Bladder microvascular endothelial cell (primary cell): ENCODE measurements at places on chromosomes 4 and X. TPM values are rescaled to one million over a fixed set of nuclear protein-coding genes. Genes with fewer than 3 reads are reported as not detected.

Gene HSFX2
- total RNA-seq: 0.16 TPM in 1 of 2 replicates, not detected in the other

Gene TAF1
- total RNA-seq: 41.3 and 64.4 TPM in 2 replicates

Gene OTC
- 0.69 TPM in 1 of 2 replicates, not detected in the other for total RNA-seq

Gene ADAMTS3
- total RNA-seq: 0.65 and 2.7 TPM in 2 replicates

Gene TIMM17B
- total RNA-seq: 13.9 and 19.1 TPM in 2 replicates
